ENCODE measurements at places on chromosomes 2 and 18. TPM values are rescaled to one million over a fixed set of nuclear protein-coding genes. Genes with fewer than 3 reads are reported as not detected.

COL4A3 gene
- total RNA-seq: not detected

GDF7 gene
- under 0.01 TPM for total RNA-seq

CIDEA gene
- not detected for total RNA-seq

APLF gene
- total RNA-seq: 3.3 TPM

EPHA4 gene
- total RNA-seq: 111 TPM

NDC80 gene
- 15.3 TPM for total RNA-seq

CTAGE1 gene
- total RNA-seq: under 0.01 TPM

EIF2B4 gene
- total RNA-seq: 47.9 TPM

RGPD6 gene
- total RNA-seq: 10.6 TPM

ASAP2 gene
- total RNA-seq: 26.9 TPM

CDH7 gene
- total RNA-seq: not detected
